HuH-7 (cell line): ENCODE measurements at places on chromosomes 2 and 18.

DNA sequence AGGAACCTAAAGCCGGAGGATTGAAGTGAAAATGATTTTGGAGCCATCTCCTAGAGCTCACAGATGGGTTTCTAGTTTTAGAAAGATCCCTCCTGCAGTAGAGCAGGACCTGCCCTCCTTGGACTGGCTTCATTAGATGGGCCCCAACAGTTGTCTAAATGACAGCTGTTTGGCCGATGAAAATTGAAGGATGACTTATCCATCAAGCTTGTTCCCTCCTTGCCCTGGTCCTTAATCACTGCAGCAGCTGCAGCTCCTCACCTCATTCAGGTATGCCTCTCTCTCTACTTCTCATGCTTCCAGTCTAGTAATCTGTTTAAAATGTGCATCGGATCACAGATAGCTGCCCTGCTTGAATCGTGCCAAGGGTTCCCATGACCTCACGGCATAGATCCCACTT lies 677.6 kb downstream of the BCL11A start:
- no peak for DNase-seq

- DNase-seq, result no peak
Observed at GRCh38 chr18:72161691-72162090, 382.5 kb downstream of the CBLN2 start.

DNA sequence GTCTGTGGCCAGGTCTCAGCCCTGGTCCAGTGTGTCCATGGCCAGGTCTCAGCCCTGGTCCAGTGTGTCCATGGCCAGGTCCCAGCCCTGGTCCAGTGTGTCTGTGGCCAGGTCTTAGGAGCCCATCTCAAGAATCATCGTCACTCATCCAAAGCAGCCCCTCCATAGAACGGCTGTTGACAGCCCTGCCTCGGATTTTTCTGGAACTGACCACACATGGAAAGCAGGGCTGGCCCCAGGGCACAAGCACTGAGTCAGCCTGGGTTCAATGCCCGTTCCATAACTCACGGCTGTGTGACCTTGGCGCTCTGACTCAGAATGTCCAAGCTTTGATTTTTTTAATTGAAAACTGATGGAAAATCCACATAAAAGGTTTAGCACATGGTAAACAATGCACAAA lies 59.9 kb upstream of the SNTG2 start:
- no peak for DNase-seq

GRCh38 chr2:133104871-133105270 lies 434.9 kb upstream of the LYPD1 start:
- DNase-seq, result no peak

DNA sequence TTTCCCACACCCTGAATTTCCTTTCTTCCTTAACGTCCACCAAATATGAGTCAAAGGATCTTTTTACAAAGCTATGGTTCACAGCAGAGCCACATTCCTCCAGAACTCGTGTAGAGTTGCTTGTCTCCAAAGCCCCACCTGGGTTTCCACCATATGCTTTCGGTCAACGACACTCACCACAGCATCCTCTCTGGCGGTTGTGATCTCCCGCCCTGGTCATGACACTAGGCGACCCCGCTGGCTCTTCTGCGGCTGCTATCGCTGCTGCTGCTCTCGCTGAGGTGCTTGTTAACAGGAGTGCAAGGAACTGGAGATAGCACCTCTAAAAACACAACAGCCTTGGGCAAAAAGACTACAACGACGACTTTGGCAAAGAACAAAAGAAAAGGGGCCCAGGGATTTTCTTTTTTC lies 340 bp downstream of the SLC40A1 start:
- DNase-seq, result peak; percentile 53

DNA sequence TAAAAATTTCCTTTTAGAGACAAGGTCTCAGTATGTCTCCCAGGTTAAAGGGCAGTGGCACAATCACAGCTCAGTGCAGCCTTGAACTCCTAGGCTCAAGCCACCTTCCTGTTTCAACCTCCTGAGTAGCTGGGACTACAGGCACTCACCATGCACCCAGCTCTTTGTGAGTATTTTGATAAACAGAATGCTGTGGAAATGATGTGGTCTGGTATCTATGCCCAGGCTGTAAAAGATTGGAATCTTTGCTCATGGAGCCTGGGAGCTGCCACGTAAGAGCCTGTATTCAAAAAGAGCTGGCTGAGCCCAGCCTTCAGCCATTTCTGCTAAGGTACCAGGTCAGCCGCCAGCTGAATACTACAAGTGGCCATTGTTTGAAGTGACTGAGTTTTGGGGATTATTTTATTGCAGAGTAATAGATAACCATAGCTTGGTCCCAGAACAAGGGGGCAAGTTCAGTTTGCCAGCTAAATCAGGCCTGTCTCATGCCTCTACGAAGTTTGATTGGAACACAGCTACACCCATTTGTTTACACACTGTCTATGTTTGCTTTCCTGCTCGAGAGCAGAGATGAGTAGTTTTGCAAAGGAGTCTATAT lies 21.3 kb upstream of the ARL5A start:
- peak; percentile 12 for DNase-seq

DNA sequence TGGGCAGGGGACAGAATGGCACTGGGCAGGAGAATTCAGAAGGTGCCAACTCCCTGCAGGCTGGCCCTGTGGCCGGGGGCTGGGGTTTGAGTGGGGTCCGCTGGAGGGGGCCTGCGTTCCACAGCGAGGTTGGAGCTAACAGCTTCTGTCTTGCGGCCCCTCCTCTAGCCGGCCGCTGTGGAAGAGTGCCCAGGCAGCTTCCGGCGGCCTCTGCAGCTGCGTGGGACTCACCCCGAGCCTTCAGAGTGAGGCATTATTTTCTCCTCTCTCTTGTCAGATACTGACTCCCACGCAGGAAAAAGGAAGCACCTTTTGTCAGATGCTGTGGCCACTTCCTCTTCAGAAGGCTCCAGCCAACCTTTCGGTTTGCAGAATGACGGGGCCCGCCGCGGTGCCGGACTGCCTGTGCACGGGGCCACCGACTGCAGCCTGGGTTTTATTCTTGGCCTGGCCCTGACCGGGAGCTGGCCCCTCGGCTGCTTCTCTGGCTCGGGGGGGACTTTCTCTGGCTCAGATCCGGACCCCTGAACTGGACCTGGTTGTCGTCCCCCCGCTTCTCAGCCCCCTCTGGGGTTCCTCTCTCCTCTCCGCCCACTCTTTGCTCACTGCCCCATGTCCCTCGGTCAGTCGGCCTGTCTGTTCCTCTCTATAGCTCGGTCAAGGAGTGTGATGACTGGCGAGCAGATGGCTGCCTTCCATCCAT lies 40.1 kb downstream of the ARHGAP25 start:
- DNase-seq, result no peak

DNA sequence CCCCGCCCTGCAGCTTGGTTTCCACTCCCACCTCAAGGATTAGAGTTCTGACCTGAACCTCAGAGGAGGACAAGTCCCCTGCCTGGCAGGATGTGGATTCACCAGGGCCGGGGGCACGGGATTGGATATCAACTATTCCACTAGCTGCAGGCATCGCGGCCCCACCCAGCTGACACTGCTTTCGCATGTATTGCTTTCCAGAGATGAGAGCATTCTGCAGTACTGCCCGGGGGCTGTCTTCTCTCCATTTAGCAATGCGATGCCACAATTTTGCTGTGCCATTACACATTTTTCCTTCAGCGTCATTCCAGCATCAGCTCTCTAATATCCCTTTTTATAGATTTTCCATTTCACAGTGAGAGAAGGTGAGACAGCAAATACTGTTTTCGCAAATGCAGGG lies 42.0 kb downstream of the CTIF start:
- DNase-seq, result no peak

DNA sequence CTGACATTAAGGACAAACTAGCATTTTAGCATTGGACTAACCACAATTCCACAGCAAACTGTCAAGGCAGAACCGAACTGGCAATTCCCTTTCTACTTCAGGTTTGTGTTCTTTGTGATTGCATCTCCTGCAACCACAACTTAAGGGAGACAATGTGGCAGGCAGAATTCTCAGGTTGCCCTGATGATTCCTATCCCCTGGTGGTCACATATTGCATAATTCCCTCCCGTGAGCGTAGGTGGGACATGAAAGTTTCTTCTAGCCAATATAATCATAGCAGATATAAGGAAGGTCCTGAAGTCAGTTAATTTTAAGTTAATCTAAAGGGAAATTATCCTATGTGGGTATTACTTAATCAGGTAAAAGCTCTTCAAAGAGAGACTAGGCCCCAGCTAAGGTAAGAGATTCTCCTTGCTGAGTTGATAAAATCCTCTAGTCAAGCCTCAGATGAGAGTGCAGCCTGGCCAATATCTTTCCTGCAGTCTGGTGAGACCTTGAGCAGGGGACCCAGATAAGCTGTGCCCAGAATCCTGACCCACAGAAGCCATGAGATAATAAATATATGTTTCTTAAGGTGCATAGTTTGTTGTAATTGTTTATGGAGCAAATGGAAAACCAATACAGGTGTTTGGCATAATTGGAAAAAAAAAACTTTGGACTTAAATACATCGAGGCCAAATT lies 45.9 kb upstream of the TNP1 start:
- no peak for DNase-seq
